ENCODE measurements at places on chromosomes 11 and 22. TPM values are rescaled to one million over a fixed set of nuclear protein-coding genes. Genes with fewer than 3 reads are reported as not detected.

DNA sequence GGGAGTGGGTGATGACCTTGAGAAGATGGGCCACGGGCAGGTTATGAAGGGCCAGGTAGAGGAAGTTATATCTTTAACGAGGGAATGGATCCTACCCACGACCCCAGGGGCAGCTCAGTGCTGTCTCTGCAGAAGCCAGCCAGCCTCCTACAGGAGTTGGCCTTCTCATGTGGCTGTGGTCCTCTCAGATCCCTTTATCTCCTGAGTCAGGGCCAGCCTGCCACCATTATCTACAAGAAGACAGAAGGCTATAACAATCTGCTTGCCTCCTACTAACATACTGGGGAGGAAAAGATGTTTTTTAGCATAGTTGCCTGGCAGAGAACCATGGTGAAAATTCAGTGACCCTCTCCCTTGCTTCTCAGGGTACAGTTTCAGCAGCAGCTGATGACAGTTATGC is 7.0 kb upstream of the YWHAH start:
- no peak for DNase-seq

Gene KRTAP5-1
- not detected for total RNA-seq

- DNase-seq, result no peak
These were observed 4.4 kb upstream of the ZNF202 start for GRCh38 chr11:123745764-123746451.

Gene ANO5
- total RNA-seq, result 4.3 TPM

GRCh38 chr11:95335989-95336388 is 105.0 kb upstream of the SESN3 start:
- DNase-seq, result no peak

Gene AIFM3
- total RNA-seq, result 3.1 TPM

DNA sequence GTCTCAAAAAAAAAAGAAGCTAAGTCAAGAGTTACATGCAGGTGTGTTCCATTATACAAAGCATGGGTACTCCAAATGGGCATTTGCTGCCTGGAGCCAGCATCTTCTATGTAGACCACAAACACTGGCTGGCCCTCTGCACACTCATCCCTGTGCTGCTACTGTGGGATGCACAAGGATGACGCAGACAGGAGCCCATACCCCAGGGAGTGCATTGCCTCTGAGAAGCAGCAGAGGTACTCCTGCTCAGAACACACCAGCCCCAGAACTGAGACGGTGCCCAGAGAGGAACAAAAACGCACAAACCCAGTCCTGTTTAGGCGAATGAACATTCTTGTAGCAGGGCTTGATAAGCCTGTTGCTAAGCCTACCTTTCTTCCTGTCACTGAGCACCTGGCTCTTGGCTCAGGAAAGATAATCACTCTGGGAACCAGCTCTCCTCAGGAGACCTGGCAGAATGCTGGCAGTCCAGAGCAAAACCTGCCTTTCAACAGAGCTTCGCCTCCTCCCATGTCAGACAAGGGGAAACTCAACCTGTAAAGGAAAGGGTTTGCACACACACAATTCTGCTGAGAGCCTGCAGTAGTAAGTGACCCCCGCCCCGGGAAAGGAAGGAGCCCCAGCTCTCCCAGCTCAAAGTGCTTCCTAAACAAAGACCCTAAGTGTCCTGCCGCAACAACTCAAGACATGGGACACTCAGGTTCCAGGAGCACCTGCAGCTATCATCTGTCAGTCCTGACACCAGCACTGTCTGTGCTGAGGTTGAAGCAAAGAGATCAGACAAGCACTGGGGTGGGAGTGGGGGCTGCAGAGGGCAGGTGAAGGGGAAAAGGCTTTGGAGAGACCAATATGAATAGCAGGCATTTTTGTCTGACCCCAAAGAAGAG is 145.7 kb downstream of the TENM4 start:
- DNase-seq, result no peak

DNA sequence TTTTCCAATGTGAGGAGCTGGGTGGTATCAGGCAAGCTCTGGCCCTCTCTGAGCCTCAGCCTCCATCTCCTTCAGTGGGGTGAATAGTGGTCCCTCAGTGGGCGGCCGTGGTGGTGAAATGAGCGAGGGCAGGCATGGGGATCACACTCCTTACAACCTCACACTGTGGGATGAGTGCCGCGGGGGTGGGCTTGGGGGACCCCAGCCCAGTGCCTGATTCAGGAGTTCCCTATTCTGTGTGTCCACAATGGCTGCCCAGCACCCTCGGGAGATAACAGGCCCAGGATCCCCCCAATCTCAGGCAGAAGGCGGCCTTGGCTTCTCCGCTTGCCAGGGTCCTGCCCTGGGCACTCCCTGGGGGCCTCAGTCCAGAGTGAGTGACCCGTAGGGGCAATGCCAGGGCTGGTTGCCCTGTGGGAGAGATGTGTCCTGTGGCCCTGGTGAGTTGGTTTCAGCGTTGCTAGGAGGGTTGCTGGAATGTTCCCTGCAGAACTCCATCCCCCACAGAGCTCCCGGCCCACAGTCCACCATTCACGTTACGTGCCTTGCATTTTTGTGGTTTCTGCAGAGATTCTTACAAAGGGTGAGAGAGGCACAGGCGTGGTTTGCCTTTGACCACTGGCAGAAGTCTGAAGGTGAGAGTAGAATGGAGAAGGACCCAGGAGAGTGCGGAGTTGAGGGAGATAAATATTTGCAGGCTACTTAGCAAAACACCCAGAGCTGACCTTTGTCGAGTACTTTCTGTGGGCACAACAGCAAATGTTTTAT is 2.9 kb downstream of the ALDH3B1 start:
- DNase-seq, result peak; percentile 91

- no peak for DNase-seq
These were observed 15.3 kb upstream of the TRMU start for GRCh38 chr22:46320166-46320710.
